Activated CD4-positive, alpha-beta T cell treated with anti-CD3 and anti-CD28 coated beads, Interleukin-2, amount 50 U/mL, for 16 hours (primary cell): ENCODE measurements at places on chromosomes 6 and 20.

- no peak for DNase-seq
Observed at GRCh38 chr20:64064145-64064698, 1.2 kb downstream of the TCEA2 start.

DNA sequence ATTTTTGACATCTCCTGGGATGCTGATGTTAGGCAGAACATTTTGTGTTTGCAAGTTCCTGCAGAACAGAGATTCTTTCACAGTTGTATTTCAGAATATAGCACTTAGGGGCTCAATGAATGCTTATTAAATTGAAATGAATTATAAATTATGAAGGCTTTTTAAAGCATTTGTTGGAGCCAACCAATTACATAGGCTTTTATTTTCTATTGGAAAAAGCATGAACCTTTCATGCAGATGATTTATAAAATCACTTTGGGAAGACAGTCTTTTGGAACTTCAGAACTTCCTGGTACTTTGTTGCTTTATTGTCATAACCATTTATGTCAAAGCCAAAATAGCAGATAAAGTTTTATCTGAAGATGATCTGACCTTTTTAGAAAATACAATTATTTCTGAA lies 69.2 kb upstream of the HINT3 start:
- DNase-seq: no peak

DNA sequence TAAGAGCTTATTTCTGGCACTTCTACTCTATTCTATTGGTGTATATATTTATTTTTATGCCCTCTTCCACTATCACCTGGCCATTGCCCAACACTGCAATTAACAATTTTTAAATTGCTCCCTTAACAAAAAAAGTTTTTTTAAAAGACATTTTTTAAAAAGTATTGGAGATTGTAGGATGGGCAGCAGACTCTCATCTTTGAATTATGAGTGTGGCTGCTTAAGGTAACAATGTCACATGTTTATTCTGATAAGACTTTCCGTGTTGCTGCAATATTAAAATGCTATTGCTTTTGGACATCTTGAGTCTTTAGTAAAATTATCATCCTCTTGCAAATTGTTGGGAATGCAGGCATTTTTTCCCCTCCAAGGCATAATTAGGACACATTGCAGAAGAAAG lies 31.4 kb downstream of the SMOC2 start:
- DNase-seq: no peak

DNA sequence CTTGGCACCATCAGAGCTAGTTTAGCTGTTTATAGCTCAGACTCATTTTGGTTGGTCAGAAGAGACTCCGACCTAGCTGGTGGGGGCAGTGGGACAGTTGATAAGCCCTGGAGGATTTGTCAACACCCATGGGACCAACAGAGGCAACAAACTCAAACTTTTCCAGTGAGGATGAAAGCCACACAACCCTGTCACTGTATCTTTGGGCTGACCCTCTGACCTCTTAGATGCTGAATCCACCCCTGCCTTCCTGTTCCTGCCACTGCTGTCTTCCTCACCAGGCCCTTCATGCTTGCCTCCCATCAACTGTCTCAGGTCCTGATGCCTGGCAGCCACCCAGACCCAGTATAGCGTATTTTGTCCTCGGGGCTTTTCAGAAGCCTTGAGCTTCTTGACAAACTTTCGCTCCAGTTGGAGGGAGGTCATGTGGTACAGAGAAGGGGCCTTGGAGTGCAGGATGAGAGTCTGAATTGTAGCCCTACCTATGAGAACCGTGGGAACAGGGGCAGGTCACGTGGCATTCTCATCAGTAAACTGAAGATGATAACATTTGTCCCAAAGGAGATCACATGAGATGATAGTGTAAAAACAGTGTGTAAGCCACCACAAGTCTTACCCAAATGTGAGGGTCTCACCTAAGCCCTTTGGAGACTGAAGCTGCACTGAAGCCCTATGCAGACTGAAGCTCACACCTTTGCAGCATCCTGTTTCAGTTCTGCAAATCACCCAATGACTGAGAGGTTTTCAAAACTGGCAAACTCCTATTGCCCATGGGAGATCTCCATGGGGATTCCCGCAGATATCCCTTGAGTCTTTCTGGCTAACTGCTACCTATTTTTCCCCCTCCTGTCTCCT lies 72.0 kb upstream of the F13A1 start:
- no peak for DNase-seq

DNA sequence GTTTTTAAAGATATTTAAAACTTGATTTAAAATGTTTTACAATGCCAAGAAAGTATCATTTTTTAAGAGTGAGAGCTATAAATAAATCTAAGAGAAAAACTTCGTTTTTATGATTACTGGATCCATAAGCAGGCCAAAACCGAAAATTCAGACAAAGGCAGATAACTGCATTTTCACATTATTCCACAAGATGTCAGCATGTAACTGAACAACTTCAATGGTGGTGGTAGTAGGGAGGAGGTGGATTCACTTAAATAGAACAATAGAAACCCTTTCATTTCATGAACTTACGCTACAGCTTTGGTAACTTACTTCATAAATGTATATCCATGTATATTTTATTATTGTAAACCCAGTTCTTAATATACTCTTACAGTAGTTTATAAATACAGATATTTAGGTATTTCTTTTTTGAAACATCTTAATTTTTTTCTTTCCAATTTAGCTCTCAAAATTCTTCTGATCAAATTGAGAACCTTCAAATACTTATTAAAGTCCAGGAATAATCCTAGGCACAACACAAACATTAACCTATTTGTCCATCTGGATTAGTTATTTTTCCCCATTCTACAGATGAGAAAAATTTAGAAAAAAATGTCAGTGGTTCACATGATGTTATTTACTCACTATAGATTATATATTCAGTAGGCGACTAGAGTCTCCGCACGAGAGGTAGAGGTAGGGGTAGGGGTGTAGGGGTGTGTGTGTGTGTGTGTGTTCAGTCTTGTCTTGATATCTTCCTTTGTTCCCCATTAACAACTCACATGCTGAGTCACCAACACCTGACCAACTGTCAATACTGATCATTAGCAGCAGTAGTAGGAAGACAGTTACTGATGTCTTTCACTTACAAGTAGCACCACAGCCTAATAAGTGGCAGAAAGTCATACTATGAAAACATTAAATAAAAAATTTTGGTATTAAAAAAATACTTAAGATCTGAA lies 111.5 kb downstream of the ARHGAP18 start:
- peak; percentile 74 for DNase-seq

DNA sequence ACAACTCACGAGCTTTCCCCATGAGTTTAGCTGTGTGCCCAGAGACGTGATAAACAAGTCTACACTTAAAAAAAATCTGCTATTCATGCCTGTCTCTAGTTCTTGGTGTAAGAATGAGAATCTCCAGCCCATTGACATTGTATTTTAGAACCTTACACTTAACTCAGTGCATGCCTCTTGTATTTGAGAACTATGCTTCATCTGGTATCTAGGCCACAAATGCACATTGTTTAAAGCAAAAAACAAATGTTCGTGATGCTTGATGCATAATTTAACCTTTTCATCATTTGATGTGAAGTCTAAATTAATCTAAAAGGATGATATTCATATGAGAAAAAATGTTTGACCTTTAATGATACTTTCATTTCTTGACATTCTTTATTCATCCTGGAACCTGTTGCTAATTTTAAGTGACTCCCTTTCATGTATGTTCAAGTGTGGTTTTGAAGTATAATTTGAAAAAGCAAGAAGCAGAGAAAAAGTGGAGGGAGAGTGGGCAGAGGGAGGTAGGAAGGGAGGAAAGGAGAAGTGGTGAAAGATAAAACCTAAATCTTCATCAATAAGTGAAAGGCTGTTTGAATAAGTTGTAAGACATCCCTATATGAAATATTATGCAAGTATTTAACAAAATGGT lies 116.9 kb downstream of the PFDN4 start:
- no peak for DNase-seq

DNA sequence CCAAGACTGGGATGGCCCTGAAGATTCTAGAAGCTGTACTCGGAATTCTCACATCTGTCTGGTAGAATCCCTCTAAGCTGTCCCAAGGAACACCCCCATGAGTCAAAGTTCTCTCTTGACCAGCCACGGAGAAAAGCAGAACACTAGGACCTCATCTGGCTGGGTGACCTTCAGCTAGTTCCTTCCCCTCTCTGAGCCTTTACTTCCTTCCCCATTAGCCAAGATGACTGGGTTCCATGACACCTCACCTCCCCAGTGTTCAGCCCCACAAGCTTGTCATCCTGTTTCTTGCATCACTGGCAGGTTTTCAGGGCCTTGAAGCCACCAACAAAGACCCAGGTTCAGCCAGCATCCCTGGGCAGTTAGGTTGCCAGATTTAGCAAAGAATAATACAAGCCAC lies 47.8 kb downstream of the MAFB start:
- DNase-seq: no peak

GRCh38 chr6:166617359-166617758 lies 9.7 kb downstream of the RPS6KA2 start:
- no peak for DNase-seq

DNA sequence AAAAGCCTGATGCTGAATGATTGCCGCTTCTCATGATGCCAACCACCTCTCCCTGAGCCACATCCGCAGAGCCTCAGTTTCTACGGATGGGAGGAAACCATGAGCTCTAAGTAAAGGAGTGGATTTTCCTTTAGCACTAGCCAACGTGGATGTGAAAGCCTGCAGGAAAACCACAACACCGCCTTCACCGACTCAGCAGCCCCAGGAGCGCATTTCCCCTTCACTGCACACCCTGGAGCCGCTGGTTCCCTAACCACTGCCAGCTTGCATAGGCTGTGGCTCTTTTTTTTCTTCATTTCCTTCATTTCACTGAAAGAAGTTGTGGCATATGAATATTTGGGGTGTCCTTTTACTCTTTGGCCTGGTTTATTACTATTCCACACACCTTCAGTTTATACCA lies 50.5 kb upstream of the SSTR4 start:
- no peak for DNase-seq

- DNase-seq: no peak
Observed at GRCh38 chr6:21091411-21091810, 502.1 kb upstream of the SOX4 start.

- DNase-seq: no peak
Observed at GRCh38 chr6:36358226-36358915, 21.7 kb upstream of the BNIP5 start.

DNA sequence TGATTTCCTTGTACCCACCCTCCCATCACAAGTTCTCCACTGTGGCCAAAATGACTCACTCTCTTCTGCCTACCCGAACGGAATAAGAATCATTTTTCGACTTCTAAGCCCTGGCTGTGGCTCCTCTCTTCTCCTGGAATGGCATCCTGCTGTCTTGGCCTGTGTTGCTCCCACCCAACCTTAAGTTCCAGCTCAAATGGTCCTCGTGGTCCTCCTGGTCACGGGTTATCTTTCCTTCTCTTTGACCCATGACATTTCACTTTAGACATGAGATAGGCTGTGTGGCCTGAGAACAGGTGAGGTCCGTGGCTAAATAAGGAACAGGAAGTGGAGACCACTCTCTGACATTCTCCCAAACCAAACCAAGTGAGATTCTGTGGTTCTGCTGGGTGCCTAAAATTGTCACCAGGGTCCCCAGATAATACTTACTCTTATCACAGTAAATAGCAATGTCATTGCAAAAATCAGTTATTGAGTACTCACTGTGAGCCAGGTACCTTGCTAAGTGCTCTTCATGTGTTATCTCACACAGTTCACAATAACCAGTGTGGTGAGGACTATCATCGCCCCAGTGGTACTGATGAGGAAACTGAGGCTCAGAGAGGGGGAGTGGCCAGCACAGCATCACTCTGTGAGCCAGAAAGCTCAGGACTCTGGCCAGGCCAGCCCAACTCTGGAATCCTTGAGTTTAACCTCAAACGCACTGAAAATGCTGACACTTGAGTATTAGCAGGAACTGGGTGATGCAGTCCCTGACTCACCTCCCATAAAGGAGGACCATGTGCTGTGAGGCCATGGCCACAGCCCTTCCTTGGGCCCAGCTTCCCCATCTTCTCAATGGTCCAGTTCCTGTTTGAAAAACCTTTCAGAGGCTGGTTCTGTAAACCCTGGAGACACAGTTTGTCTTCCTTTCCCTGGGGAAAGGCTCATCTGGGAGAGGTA lies 74.8 kb upstream of the SIRPA start:
- DNase-seq: no peak

DNA sequence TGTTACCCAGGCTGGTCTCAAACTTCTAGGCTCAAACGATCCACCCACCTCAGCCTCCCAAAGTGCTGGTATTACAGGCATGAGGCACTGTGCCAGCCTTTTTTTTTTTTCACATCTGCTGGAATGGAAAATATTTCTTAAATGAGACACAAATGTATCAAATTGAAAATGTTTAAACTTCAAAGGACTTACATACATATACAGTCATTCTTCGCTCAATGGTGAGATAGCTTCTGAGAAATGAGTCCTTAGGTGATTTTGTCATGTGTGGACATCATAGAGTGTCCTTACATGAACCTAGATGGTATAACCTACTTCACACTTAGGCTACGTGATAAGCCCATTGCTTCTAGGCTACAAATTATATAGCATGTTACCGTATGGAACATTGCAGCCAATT lies 43.1 kb downstream of the MICA start:
- DNase-seq: no peak

DNA sequence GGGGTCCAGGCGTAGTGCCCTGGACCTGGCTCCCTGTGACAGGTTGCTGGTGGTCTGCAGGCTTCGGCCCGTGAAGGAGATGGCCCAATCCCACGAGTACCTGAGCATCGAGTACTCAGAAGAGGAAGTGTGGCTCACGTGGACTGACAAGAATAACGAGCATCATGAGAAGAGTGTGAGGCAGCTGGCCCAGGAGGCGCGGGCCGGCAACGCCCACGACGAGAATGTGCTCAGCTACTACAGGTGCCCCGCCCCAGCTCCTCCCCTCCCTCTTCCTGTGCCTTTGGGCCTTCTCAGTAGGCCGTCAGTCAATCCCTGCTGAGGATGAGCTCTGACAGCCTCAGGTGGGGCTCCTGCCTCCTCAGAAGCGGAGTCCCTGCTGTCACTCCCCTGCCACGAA lies 42.6 kb downstream of the UQCC2 start:
- DNase-seq: peak; percentile 57

GRCh38 chr20:31835554-31835953 lies 9.8 kb downstream of the FOXS1 start:
- DNase-seq: no peak

GRCh38 chr20:37392441-37393195 lies 46.7 kb downstream of the SRC start:
- peak; percentile 50 for DNase-seq

DNA sequence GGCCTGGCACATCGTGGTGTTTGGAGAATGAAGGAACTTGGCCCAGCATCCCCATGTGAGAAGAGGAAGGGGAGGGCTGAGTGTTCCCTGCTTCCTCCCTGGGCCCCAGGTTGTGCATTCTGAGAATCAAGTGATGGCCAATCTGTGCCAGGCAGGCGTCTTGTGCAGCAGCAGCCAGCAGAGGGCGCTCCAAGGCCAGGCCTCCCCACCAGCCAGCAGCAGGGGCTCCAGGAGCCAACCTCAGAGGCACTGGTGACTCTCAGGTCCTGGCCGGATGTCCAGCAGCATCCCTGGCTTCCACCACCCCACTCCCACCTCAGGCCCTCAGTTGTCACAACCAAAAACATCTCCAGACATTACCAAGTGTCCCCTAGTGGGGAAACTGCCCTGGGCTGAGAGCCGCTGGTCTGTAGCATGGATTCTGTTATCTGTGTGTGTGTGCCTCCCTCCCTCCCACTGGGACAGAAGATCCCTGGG lies 192.0 kb downstream of the PREX1 start:
- DNase-seq: peak; percentile 74

- DNase-seq: no peak
Observed at GRCh38 chr6:158672726-158673125, 22.9 kb downstream of the SYTL3 start.

- peak; percentile 87 for DNase-seq
Observed at GRCh38 chr20:46552460-46553420, 2.3 kb upstream of the OCSTAMP start.

- peak; percentile 71 for DNase-seq
Observed at GRCh38 chr6:135212020-135212806, 31.1 kb downstream of the MYB start.
